ENCODE measurements at places on chromosomes 5 and 9. TPM values are rescaled to one million over a fixed set of nuclear protein-coding genes. Genes with fewer than 3 reads are reported as not detected.
A peak's percentile ranks its signal among the peaks of the same experiment; 100 is the strongest.

GRCh38 chr9:2154731-2155130 lies 139.6 kb downstream of the SMARCA2 start:
- peaks cover 41% of the 10 kb centered on the region for H3K4me1 ChIP-seq
- no peaks in the 10 kb centered on the region for H3K27me3 ChIP-seq
- DNase-seq = no peak
- H3K36me3 ChIP-seq = no peaks in the 10 kb centered on the region

The N4BP3 gene
- 8.5 TPM for total RNA-seq

GRCh38 chr5:43401827-43402226 lies 10.4 kb downstream of the CCL28 start:
- no peak overlapping the region for H3K27ac ChIP-seq
- H3K4me3 ChIP-seq = no peak overlapping the region
- no peaks in the 10 kb centered on the region for H3K27me3 ChIP-seq

The RNF44 gene
- 288 TPM for total RNA-seq

GRCh38 chr5:691817-692528 lies 1.2 kb downstream of the TPPP start:
- peak overlapping the region; percentile 84 for H3K4me3 ChIP-seq
- H3K4me1 ChIP-seq = peaks cover 2% of the 10 kb centered on the region

- no peak overlapping the region for H3K27ac ChIP-seq
- H3K4me1 ChIP-seq = no peaks in the 10 kb centered on the region
- DNase-seq = no peak
- H3K27me3 ChIP-seq = no peaks in the 10 kb centered on the region
- H3K4me3 ChIP-seq = no peak overlapping the region
- no peaks in the 10 kb centered on the region for H3K36me3 ChIP-seq
Observed at GRCh38 chr5:87599778-87600177, 187.0 kb upstream of the CCNH start.

The STC2 gene
- not detected for total RNA-seq

DNA sequence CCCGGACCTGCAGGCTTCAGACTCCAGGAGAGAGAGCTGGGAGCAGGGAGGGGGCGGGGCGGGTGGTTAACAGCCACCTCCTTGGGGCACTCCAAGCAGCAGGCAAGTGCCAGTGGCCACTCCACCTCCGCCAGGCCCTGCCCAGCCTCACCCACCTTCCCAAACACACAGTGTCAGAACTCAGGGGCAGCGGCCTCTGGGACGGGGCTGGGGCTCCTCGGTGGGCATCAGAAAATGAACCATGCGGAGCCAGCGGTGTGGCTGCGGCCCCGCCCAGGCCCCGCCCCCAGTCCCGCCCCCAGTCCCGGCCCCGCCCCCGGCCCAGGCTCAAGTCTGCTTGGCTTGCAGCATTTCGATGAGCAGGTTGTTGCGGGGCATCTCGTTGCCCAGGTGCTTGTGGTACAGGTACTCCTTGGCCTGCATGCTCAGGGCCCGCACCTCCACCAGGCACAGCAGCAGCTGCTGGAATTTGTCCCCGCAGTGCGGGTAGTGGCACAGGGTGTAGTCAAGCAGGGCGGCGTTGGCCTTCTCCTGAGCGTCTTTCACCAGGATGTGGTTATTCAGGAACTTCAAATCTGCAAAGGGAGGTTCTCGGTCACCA lies 24.7 kb downstream of the NR5A1 start:
- peaks cover 2% of the 10 kb centered on the region for H3K4me1 ChIP-seq
- H3K27me3 ChIP-seq = peaks cover 21% of the 10 kb centered on the region
- H3K27ac ChIP-seq = no peak overlapping the region
- DNase-seq = no peak
- H3K36me3 ChIP-seq = no peaks in the 10 kb centered on the region
- no peak overlapping the region for H3K4me3 ChIP-seq

- no peak overlapping the region for H3K4me3 ChIP-seq
- H3K27ac ChIP-seq = no peak overlapping the region
- H3K27me3 ChIP-seq = no peaks in the 10 kb centered on the region
- H3K4me1 ChIP-seq = no peaks in the 10 kb centered on the region
- no peaks in the 10 kb centered on the region for H3K36me3 ChIP-seq
Observed at GRCh38 chr9:117178596-117179375, 236.1 kb downstream of the ASTN2 start.

The HMGXB3 gene
- 31.9 TPM for total RNA-seq

The ANKRD31 gene
- 0.37 TPM for total RNA-seq

DNA sequence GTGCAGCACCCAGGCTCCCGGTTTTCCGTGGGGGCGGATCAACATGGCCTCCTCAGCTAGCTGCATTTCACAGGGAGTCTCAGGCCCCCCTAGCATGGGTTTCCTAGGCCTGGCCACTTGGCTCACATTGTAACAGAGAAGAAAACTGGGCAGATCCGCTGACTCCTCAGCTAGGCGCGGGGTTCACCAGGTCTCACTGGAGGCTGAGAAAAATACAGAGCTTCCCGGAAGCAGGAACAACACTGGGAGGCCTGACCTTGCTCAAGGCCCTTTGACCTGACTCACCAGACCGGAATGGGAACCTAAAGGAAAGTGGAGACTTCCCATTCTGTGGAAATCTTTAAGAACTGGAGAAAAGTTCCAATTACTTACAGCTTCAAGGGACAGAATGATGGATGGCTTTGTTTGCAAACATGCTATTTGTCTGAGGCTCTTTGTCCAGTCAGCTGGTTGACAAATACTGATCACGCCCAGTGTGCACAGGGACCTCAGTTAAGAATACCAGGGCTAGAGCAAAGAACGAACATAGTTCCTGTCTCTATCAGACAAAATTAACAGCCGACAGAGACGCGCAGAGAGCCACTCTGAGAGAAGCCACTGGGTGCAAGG lies 88.7 kb upstream of the LRRTM2 start:
- no peak overlapping the region for H3K4me3 ChIP-seq
- no peaks in the 10 kb centered on the region for H3K36me3 ChIP-seq
- no peak overlapping the region for H3K27ac ChIP-seq
- peaks cover 7% of the 10 kb centered on the region for H3K4me1 ChIP-seq
- no peaks in the 10 kb centered on the region for H3K27me3 ChIP-seq
- DNase-seq = no peak

DNA sequence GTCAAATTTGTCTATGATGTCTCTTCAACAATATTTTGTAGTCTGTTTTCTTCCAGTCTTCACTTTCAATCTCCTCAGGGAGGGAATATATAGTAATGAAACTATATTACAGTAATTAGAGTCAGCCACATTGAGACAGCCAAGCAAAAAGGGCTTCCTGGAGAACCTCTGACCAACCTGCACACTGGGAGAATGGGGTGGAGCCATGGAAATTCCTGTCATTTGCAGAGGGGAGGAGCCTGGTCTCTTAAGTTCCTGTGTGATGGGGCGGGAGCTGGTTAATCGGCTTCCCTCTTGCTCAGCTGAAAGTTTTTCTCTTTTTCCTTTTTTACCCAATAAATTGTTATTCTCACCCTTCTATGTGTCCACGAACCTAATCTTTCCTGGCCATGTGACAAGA lies 1220.0 kb downstream of the PTPRD start:
- no peak for DNase-seq
- H3K36me3 ChIP-seq = no peaks in the 10 kb centered on the region
- H3K27ac ChIP-seq = no peak overlapping the region
- H3K4me3 ChIP-seq = no peak overlapping the region

DNA sequence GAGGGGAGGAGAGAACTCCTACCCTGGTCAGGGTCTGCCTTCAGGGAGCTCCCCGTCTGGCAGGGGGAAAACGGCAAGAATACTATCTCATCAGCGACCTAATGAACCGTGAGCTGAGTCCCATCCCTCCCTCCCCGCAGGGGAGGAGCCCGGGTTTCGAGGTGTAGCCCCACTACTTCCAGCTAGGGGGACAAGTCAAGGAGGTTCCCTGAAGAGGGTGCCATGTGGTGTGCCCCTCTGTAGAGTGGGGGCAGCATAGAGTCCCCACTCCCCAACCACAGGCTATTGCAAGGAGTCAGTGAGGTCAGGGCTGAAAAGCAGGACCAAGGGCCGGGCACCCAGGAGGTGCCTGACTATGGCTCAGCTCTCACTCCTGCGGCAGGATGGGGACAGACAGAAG lies 50.9 kb upstream of the RXRA start:
- H3K36me3 ChIP-seq = peaks cover 4% of the 10 kb centered on the region
- no peak overlapping the region for H3K4me3 ChIP-seq
- H3K4me1 ChIP-seq = no peaks in the 10 kb centered on the region
- no peak for DNase-seq
- H3K27me3 ChIP-seq = peaks cover 26% of the 10 kb centered on the region
- H3K27ac ChIP-seq = no peak overlapping the region

- H3K27me3 ChIP-seq = no peaks in the 10 kb centered on the region
- H3K4me1 ChIP-seq = peaks cover 24% of the 10 kb centered on the region
- DNase-seq = no peak
- H3K27ac ChIP-seq = no peak overlapping the region
- H3K4me3 ChIP-seq = no peak overlapping the region
Observed at GRCh38 chr5:53011233-53011632, 22.1 kb downstream of the ITGA2 start.

The CCL19 gene
- not detected for total RNA-seq

GRCh38 chr5:174520420-174521396 lies 203.7 kb upstream of the MSX2 start:
- no peak overlapping the region for H3K4me3 ChIP-seq
- H3K36me3 ChIP-seq = no peaks in the 10 kb centered on the region
- no peaks in the 10 kb centered on the region for H3K4me1 ChIP-seq

DNA sequence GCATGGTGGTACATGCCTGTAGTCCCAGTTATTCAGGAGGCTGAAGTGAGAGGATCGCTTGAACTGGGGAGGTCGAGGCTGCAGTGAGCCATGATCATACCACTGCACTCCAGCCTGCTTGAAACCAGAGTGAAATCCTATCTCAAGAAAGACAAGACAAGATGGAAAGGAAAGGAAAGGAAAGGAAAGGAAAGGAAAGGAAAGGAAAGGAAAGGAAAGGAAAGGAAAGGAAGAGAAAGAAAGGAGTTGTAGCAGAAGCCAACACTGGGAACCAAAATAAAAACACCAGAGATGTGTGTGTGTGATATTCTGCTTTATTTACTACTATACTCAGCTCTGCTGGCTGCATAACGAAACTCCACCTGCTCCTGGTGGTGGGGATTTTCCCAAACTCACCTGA lies 115.3 kb downstream of the DRD1 start:
- H3K27me3 ChIP-seq = peaks cover 20% of the 10 kb centered on the region
- DNase-seq = no peak
- H3K27ac ChIP-seq = no peak overlapping the region
- H3K4me3 ChIP-seq = no peak overlapping the region
- no peaks in the 10 kb centered on the region for H3K4me1 ChIP-seq
